Hematopoietic multipotent progenitor cell treated with erythropoietin and hydrocortisone succinate and interleukin-3 and kit ligand, for 6 days (in vitro differentiated cells): ENCODE measurements at places on chromosomes 2 and 18.

GRCh38 chr2:79860228-79861058, 347.6 kb downstream of the CTNNA2 start:
- DNase-seq: peak; percentile 41

- no peak for DNase-seq
Measured at GRCh38 chr18:57621246-57621604, 411 bp downstream of the NARS1 start.

- DNase-seq: no peak
Measured at GRCh38 chr2:44844651-44845270, 96.7 kb upstream of the SIX3 start.

DNA sequence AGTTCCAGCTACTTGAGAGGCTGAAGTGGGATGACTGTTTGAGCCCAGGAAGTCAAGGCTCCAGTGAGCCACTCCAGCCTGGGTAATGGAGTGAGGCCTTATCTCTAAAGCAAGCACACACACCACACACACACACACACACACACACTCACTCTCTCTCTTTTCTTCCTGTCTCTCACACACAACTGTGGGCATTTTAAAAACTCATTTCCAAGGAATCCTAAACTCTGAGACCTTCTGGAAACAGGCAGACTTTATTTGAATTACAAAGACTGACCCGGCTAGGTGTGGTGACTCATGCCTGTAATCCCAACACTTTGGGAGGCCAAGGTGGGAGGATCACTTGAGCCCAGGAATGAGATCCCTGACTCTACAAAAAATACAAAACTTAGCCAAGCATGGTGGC, 21.3 kb downstream of the WDSUB1 start:
- peak; percentile 31 for DNase-seq

DNA sequence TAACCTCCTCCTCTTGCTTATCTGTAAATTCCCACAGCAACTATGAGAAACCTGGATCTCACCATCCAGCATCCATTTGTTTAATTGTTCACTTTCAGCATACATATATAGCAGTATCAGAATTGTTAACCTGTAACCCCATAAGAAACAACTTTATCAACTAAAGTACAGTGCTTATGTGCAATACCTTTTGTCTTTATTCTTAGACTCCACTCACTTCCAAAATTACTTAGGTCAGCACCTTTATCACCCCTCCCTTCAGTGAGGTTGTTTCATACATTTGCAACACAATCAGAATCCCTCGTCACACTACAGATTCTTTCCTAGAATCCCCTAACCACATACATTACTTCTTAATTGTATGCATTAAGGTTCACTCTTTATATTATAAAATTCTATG, 225.9 kb upstream of the NCKAP5 start:
- no peak for DNase-seq

DNA sequence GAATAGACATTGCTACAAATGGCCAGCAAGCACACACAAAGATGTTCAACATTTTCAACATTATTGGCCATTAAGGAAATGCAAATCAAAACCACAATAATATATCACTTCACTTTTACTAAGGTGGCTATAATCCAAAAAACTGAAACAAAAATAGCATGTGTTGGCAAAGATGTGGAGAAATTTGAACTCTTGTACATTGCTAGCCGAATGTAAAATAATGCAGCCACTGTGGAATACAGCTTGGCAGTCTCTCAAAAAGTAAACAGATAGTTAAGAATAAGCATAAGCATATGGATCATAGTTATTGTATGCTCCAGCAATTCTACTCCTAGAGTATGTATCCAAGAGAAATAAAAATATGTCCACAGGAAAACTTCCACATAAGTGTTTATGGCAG, 192.5 kb downstream of the EN1 start:
- DNase-seq: no peak
